Hepatocyte (in vitro differentiated cells): ENCODE measurements at places on chromosomes 5 and 9. TPM values are rescaled to one million over a fixed set of nuclear protein-coding genes. Genes with fewer than 3 reads are reported as not detected.

DNA sequence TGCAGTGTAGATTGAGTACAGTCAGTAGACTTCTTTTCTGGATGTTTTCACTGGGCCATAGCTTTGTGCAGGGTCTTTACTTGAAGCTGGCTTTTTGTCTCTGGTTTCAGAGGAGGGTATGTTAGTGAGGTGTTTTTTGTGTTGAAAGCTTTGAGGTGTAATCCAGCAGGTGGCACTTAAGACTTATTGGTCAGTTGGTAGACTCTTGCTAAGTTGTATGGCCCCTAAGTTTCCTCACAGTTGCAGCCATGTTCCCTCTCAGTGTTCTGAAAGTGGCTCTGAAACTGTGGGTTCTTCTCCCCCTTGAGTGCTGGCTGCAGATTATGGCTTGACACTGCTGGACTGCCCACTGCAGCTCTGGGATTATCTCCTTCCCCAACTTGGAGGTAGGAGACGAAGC, 55.7 kb upstream of the SLC44A1 start:
- no peak overlapping the region for H3K27ac ChIP-seq
- H3K27me3 ChIP-seq, result no peaks in the 10 kb centered on the region
- no peaks in the 10 kb centered on the region for H3K4me1 ChIP-seq
- H3K36me3 ChIP-seq, result no peaks in the 10 kb centered on the region
- no peak for DNase-seq

GRCh38 chr5:89208811-89209210, 325.8 kb upstream of the MEF2C start:
- H3K27ac ChIP-seq, result no peak overlapping the region
- H3K36me3 ChIP-seq, result no peaks in the 10 kb centered on the region
- DNase-seq, result no peak
- no peak overlapping the region for H3K4me3 ChIP-seq

- H3K4me1 ChIP-seq, result peaks cover 7% of the 10 kb centered on the region
- H3K27ac ChIP-seq, result no peak overlapping the region
- no peak for DNase-seq
- peaks cover 4% of the 10 kb centered on the region for H3K27me3 ChIP-seq
- H3K36me3 ChIP-seq, result no peaks in the 10 kb centered on the region
Observed at GRCh38 chr5:115297031-115297430, 577 bp upstream of the CCDC112 start.

- DNase-seq, result no peak
- H3K36me3 ChIP-seq, result no peaks in the 10 kb centered on the region
- H3K4me1 ChIP-seq, result no peaks in the 10 kb centered on the region
- no peak overlapping the region for H3K4me3 ChIP-seq
- no peaks in the 10 kb centered on the region for H3K27me3 ChIP-seq
- H3K27ac ChIP-seq, result no peak overlapping the region
Observed at GRCh38 chr5:97425511-97425910, 242.5 kb upstream of the RIOK2 start.

DNA sequence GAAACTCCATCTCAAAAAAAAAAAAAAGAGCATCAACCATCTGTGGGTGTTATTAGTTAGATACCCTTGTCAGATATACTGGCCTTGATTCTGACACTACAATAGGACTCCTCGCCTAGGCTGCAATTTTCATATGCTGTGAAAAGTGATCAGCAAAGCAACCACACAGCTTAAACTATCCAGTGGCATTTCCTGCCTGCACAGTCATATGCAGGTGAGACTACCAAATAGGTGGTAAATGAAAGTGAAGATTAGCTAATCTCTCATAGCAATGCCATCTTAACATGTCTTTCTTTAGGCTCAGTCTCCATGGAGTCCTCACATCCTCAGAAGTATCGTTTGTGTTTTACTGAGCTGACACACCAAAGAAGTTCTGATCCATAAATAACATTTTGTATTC, 40.8 kb downstream of the GRAMD2B start:
- no peaks in the 10 kb centered on the region for H3K27me3 ChIP-seq
- H3K27ac ChIP-seq, result peak overlapping the region; percentile 69
- H3K4me3 ChIP-seq, result no peak overlapping the region
- no peak for DNase-seq

DNA sequence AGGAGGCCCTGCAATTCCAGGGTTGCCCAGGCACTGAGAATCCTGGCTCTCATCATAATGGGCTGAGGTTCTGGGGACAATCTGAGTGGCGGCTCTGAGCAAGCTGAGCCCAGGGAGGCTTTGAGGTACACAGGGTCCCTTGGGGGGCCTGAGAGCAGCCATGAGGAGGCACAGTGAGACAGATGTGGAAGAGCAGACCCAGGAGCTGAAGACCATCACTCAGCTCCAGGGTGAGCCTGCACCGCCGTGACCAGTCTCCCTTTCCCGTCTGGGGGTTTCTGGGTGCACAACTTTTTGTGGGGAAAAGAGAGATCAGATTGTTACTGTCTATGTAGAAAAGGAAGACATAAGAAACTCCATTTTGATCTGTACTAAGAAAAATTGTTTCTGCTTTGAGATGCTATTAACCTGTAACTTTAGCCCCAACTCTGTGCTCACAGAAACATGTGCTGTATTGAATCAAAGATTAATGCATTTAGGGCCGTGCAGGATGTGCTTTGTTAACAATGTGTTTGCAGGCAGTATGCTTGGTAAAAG, at the start of gene CCDC183:
CCDC183 (plus strand) TSS at position 101 of the 537 bp plus-strand sequence; CDS start at position 161, 60 bp downstream.
- H3K4me1 ChIP-seq, result peaks cover 58% of the 10 kb centered on the region
- H3K27ac ChIP-seq, result peak within 1 kb of the TSS; percentile 97
- no peaks in the 10 kb centered on the region for H3K36me3 ChIP-seq
- H3K27me3 ChIP-seq, result no peaks in the 10 kb centered on the region
- no peak for DNase-seq

- no peak overlapping the region for H3K27ac ChIP-seq
- no peaks in the 10 kb centered on the region for H3K27me3 ChIP-seq
- peak; percentile 57 for DNase-seq
Observed at GRCh38 chr5:133499895-133500294, 112.4 kb downstream of the FSTL4 start.

DNA sequence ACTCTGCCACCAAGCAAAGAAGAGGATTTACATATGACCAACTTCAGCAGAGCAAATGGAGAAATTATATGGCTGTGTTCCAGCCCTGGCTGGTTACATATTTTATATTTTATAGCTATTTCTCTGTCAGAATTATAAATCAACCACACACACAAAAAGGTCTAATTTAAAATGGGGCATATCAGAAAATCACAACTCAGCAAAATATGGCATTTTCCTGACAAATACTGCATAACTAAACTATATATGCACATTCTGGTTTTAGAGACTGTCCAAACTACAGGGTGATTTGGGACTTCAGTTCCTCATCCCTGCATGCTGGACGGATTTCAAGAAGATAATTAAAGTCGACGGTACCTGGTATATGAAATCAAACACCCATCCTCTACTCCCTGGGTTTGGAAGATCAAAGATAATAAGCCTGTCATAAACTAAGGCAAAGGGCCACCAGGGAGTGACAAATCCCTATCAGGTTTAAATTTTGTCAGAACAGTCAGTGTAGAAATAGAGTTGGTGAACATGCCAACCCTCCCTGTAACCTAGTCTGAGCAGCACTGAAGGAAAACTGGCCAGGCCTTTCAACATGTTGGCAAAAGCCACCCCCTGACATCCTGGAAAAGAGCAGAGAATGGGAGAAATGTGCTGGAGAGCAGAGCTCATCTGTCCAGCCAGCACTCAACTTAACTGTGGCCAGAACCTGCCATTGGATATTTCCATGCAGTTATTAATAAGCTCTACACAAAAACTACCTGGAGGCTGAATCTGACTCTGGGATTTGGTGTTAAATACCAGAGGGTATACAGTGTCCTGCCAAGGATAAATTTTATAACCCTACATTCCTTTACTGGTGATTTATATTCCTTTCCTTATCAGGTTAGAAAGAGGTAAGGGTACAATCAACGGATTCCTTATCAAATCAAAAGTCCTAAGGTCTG, 235.7 kb downstream of the ENC1 start:
- H3K4me1 ChIP-seq, result peaks cover 27% of the 10 kb centered on the region
- H3K27me3 ChIP-seq, result no peaks in the 10 kb centered on the region
- no peak overlapping the region for H3K4me3 ChIP-seq
- H3K36me3 ChIP-seq, result no peaks in the 10 kb centered on the region
- no peak for DNase-seq

- no peaks in the 10 kb centered on the region for H3K4me1 ChIP-seq
- DNase-seq, result no peak
- no peak overlapping the region for H3K27ac ChIP-seq
- H3K27me3 ChIP-seq, result no peaks in the 10 kb centered on the region
Observed at GRCh38 chr9:11471321-11471720, 858.5 kb upstream of the PTPRD start.

GRCh38 chr5:79873187-79873586, 117.9 kb downstream of the MTX3 start:
- H3K36me3 ChIP-seq, result no peaks in the 10 kb centered on the region
- no peak for DNase-seq
- no peaks in the 10 kb centered on the region for H3K27me3 ChIP-seq
- no peak overlapping the region for H3K4me3 ChIP-seq
- H3K4me1 ChIP-seq, result no peaks in the 10 kb centered on the region

LCP2 gene
- total RNA-seq, result 0.60 and 0.80 TPM in 2 replicates

ANKRD33B gene
- total RNA-seq, result 2.0 and 2.3 TPM in 2 replicates

OSMR gene
- 17.6 and 19.4 TPM in 2 replicates for total RNA-seq

FOXD4L5 gene
- 0.04 TPM in 1 of 2 replicates, not detected in the other for total RNA-seq

FGFR4 gene
- total RNA-seq, result 90.2 and 121 TPM in 2 replicates
